Dorsolateral prefrontal cortex (tissue), 122 donors: ENCODE measurements at places on chromosomes 1 and 21.

GRCh38 chr1:48572646-48573258, 100.7 kb upstream of the SPATA6 start:
- DNase-seq = peak; percentile 78

- no peak for DNase-seq
These were observed 4.8 kb downstream of the AGO3 start for GRCh38 chr1:35935442-35936388.

DNA sequence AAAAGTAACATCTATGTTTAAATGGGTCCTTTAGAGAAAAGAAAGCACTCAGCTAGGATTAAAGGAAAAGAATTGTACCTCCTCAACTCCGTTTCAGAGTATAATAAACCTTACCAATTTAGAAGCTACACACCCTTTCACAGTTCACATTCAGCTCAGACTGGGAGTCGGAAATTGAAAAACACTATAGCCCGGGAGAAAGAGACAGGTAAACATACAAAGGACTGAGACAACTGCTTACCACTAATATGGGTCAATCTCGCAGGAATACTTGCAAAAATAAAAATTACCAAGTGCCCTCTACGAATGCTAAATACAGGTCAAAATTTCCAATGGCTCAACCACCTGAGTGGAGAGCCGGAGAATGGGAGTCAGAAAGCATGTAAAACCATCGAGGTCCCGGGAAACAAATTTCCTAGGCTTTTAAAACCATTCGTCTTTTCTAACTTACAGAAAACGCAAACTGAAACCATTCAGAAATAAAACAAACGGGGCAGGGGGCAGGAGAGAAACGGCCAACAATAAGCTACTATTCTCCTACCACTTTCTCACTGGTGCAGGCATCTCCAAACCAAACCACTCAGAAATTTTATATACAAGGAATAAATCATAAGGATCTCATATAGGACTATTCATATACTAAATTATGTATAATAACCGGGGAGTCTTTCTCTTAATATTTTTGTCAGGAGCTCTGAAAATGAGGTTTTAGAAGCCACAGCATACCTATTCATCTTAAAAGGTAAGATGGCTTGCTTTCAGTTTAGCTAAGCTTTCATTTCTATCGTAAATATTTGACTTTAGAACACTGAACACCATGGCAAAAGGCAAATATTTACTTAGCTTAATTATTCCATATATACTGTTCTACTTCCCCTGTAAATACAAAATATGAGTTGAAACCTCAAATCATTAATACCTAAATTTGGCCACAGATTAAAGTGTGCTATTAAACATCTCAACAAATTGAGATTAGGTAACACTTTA, 136.5 kb downstream of the RERE start:
- no peak for DNase-seq

GRCh38 chr1:38500352-38500751, 359.2 kb downstream of the RRAGC start:
- no peak for DNase-seq

DNA sequence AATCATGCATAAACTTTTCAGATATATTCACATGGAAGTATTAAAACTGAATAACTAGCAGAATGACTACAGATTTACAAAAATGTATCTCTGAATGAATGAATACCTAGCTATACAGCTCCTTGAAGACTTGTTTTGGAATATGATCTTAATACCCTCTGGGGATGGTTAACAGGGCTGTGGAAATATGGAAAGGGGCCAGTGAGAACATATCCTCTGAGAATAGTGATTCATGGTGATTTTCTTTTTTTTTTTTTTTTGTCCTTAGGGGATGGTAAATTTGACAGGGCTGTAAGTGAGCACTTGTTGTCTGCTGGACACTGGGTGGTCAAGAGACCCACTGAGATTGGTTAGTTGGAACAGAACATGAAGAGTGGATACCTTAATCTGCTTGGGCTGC, 80.7 kb upstream of the HP1BP3 start:
- no peak for DNase-seq

DNA sequence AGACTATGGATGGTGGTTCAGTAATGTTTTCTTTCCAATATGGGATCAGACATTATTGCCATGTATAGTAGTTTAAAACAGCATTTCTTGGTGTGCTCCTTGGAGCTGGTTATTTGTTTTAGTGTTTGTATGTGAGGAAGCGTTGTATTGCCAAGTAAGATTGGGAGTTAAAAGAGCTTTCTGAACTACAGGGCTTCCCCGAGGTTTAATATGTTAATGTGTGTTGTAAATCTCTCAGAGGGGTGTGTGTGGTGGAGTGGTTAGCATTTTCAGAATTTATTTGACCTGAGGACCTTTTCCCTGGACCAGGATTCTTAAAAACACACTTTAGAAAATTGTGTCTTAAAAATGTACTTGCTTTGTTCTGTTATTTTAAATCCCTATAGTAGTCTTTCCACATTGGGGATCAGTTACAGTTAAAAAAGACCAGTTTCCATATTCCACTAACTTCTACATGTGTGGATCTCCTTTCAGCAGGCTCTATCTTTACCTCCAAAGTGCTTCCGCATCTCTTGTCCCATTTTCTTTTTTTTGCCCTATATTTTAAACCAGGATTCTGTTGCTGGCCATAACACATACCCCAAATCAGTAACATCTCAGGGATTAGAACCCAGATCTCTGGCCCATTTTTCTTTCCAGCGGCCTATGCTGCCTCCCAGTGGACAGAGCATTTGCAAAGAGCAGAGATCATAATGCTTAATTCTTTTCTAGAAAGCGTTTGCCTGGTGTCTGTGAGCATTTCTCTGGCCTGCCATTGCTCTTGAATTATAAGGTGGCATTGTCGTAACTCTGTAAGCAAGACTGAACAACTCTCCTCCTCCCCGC, 58.6 kb downstream of the PBX1 start:
- DNase-seq = no peak

- DNase-seq = no peak
These were observed 101.9 kb upstream of the ACTL8 start for GRCh38 chr1:17653276-17653675.

GRCh38 chr1:232863544-232864275, 58.5 kb downstream of the MAP10 start:
- DNase-seq = no peak

- DNase-seq = no peak
These were observed 90.0 kb downstream of the OBSCN start for GRCh38 chr1:228297822-228298221.

DNA sequence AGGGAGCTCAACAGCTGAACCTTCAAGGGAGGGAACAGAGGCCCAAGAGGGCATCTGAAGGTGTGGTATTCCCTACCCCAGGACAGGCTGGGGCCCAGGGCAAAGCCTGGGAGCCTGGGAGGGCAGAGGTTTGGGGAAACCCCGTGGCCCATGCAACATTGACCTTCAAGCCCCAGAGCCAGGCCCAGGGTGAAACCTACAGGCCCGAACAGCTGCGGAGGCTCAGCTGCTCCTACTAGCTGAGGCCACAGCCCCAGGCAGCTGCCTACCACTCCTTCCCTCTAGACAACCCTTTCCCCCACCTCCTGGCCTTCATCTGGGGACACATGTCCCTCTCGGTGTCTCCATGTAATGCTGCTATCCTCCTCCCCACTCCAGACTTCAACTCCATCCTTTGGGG, 3.2 kb downstream of the LAD1 start:
- DNase-seq = no peak

DNA sequence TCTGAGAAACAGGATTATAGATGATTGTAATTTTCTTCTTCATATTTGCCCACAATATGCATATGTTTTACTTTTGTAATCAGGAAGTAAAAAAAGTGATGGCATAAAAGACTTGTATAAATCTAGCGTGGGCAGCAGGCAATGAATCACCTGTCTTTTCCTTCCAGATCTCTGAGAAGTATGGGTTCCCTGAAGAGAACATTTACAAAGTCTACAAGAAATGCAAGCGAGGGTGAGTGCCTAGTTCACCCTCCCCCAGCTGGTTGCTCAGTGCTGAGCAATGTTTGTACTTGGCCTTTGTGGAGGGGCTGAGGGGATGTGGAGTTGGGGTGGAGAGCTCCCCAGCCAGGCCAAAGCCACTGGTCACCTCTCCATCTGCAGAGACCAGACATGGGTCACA, 30.7 kb downstream of the GRHL3 start:
- no peak for DNase-seq

DNA sequence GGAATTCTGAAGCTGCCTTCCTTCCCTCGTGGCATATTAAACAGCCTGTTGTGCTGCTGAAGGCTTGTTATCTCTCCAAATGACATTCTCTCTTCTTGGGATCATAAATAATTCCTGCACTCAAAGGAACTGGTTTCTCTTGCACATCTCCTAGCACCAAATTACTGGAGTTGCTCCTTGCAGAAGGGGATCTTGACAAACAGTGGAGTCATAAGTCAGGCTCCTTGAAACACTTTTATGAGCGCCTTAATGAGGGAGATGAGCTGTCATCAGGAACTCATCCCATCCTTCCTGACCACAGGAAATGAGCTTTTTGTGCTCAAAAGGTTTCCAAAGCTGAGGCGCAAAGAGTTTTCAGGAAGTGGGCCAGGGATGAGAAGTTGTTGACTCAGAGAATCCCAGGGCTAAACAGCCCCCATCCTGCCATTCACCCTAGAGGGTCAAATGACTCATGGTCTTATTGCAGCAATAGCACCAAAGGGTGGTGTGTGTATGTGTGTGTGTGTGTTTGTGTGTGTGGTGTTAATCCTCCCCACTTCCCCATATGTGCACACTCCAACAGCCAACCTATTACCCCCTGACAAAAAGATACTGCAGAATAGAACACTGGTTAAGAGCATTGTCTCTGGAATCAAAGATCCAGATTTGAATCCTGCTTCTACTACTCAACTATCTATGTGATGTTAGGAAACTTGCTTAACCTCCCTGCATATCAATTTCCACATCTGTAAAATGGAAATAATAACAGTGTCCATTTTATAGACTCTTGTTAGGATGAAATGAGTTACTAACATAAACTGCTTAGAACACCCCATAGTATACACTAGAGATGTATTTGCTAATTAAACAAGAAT, 2.8 kb upstream of the PHC2 start:
- DNase-seq = no peak

GRCh38 chr1:226934483-226935237, 5.4 kb upstream of the COQ8A start:
- DNase-seq = no peak

DNA sequence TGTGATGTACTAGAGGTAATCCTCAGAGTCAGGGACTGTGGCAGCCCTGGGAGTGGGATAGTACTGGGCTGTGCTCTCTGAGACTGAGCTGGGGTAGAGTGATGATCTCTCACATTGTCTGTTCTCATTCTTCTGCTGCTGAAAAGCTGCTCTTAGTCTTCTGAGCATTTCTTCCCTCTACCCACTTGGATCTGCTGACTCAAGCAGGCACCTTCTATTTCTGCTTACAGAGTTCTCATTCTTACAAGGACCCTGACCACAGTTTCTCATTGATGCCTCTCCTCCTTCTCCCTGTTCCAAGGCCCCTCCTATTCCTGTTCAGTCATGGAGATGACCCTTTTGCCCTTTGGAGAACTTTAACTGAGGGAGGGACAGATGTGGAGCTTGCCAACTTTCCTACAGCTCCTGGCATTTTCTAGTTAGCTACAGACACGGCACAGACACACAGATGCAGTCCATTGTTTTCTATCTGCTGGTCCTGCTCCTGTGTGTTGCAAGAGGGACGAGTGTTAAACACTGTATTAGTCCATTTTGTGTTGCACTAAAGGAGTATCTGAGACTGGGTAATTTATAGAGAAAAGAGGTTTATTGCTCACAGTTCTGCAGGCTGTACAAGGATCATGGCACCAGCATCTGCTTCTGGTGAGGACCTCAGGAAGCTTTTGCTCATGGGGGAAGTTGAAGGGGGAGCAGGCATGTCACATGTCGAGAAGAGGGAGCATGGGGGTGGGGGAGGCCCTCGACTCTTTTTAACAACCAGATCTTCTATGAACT, 12.3 kb downstream of the MAPKAPK2 start:
- DNase-seq = no peak

- DNase-seq = no peak
These were observed 354.0 kb upstream of the ADAMTS5 start for GRCh38 chr21:27320868-27321267.

GRCh38 chr1:61523893-61524605, 200.9 kb downstream of the TM2D1 start:
- DNase-seq = no peak

DNA sequence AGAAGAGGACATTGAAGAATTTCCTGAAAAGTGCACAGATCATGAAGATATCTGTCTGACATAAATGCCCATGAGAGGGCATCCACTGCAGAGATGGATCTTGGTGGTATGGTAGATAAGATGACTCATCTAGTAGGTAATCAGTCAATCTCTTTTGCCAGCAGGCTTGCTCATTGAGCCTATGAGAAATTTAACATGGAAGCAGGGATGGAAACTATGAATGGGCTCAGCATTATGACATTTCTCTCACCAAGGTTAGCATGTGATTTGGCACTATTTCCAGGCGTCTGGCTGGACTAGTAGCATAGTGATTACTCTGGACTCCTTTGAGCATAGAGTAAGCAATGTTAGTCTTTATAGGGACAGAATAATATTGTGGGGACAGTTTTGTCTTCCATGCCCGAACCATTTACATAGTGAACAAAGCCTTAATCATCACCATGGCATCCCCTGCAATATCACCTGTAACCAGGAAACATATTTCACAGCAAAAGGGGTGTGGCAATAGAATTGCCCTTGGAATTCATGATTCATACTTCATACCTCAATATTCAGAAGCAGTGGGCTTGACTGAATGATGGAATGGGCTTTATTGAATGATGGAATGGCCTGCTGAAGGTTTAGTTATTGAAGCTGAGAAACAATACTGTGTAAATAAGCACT, 7.3 kb downstream of the OR2C3 start:
- no peak for DNase-seq

- DNase-seq = no peak
These were observed 923.4 kb downstream of the NCAM2 start for GRCh38 chr21:21921410-21922232.

DNA sequence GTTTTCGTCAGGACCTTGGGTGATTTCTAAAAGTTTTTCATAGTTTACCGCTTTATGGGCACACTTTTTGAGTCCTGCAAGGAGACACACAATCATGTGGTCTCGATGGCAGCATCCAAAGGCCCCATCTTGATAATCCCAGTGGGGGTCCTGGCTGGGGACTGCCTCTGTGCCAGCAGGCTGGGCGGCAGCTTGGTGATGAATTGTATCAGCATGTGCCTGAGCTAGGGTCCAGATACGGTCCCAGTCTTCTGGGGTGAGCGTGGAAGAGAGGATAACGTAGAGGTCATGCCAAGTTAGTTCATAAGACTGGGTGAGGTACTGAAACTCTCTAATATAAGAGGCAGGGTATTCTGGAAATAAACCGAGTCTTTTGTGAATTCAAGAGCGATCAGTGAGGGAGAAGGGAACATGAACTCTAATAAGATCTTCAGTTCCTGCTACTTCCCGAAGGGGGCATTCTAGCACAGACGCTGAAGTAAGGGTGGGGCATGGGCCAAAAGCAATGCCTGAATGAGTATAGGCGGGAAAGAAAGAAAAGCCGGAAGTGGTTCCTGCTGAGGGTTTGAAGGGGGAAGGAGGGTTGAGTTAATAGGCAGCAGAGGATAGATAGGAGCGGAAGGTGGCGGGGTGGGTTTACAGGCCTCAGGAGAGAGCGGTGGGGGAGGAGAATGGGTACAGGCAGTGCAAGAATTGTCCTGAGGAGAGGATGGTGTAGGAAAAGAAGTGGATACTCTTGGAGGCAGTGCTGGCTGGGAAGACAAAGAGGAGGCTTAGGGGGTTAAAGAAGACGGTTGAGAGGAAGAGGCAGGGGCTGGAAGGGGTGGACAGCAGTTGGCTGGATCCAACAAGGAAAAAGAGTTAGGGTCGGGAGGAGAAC, 1.6 kb downstream of the ERVH48-1 start:
- peak; percentile 65 for DNase-seq
